ENCODE measurements at places on chromosomes 7 and 10.

GRCh38 chr10:91975438-91975837, 51.9 kb downstream of the BTAF1 start:
- no peak for DNase-seq

- DNase-seq: no peak
Measured at GRCh38 chr10:8048281-8049008, 6.0 kb upstream of the GATA3 start.

GRCh38 chr7:30572212-30572841, 22.4 kb upstream of the GARS1 start:
- DNase-seq: no peak

DNA sequence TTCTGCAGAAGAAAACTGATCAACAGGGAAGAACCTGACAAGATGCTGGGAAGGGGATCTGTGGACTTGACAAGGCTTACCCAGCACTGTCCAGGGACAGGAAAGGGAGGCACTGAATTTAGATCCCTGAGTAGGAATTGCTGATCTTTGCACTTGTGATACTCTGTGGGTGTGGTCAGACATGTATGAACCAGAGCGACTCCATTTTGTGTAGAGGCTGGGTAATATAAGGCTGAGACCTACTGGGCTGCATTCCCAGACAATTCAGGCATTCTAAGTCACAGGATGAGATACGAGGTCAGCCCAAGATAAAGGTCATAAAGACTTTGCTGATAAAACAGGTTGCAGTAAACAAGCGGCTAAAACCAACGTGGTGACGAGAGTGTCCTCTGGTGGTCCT, 60.7 kb downstream of the CCDC3 start:
- DNase-seq: no peak

DNA sequence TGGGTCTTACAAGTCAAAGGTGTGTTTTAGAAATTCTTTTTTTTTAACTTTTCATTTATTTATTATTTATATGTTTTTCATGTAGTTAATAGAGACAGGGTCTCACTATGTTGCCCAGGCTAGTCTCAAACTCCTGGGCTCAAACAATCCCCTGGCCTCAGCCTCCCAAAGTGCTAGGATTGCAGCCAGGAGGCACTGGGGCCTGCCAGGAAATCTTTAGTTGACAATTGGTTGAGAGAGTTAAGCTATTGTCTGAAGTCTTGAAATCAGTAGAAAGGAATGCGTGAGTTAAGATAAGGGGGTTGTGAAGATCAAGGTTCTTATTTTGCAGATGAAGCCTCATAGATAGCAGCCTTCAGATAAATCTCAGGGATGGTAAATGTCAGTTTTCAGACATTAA, 245.4 kb upstream of the GALNT17 start:
- DNase-seq: no peak

GRCh38 chr10:51766423-51767102, 67.2 kb upstream of the CSTF2T start:
- DNase-seq: no peak

DNA sequence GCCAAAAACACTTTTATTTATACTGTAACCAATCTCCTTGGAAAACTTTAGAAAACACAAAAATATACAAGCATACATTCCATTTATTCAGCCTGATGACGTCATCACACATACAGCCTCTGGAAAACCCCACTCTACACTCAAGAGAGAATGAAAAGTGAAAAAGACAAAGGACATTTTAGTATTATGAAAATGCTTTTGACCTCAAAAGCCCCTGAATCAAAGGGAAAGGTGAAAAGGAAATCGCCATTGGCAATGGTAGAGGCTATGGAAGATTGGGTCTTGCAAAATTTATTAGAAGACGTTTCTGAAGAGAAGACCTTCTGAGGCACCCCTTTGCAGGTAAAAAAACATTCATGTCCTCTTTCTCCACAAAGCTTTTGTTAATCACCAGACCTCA, 82.9 kb upstream of the STRIP2 start:
- DNase-seq: no peak

DNA sequence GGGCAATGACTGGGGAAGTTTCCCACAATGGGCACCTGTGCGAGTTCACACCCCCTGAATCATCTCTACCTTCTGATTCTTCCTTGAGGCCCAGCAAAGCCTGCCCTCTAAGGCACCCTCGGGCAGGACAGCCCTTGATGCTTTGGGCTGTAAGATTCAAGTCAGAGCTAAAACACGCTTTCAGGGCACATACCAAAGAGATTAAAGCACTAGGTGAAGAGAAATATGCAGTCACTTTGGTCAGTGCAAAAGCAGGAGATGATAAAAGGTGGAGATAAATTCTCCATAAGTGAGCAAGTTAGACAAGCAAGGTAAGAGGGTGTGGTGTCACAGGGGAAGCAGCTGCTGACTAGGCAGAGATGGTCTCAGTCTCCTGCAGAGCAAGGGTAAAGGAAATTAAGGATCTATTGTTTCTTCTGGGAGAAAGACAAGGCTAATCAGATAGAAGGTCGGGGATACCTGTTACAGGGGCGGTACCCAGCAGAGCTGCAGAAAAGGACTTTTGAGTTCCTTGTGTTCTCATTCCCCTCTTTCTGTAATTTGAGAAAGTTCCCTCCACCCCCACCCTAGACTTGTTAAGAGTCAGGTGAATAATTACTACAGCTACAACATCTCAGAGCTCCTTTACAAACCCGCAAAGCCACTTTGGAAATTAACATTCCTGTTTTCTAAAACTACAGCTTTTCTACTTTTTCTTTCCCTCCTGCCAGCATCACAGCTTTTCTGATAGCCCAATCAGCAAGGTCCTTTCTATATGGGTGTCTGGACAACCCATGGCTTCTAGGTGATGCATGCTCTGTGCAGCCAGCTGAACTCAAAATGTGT, 26.4 kb downstream of the PDLIM1 start:
- DNase-seq: no peak

DNA sequence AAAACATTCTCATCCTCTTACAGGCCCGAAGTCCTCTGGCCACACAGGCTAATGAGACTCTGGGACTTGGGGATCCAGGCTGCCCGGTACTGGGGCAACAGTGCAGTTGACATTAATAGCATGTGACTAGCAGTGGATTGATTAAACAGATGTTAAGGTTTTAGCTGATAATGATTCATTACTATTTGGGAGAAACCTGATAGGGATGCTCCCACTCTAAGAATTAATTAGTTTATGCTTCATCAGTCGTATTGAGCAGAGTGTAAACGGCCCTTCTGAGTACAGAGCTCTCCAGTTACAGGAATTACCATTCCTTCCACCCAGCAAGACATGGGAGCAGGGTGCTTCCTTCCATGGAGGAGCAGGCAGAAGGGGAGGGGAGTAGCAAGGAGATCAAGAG, 82.7 kb downstream of the RPS24 start:
- no peak for DNase-seq

- no peak for DNase-seq
Measured at GRCh38 chr7:100590077-100590737, 4.1 kb downstream of the FBXO24 start.

DNA sequence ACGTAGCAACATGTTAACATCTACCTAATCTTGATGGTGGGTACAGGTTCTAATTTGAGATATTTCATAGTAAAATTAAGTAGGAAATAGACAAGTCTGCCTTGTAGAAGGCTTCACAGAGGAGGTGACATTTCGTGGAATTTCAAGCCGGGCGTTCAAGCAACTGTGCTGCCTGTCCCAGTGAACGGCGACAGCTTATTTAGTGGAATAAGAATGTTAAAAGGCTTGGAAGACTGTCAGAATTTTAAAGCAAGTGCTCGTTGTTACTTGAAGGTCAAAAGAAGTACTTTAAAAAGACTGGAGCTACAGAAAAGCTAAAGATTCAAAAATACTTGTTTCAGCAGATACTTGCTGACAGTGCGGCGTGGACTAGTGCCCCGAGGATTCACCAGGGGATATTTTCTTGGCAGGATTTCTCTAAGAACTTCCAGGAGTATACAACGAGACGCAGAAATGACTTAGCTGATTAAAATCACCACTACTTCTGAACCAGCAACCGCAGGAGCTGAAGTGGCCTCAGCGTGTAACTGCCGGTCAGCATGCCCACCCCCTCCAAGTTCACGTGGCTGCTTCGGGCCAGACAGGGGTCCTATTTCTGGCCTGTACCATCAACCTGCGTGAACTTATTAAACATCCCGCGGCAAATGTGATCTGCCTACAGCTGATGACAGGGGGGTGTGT, 46.5 kb downstream of the CTBP2 start:
- DNase-seq: no peak

DNA sequence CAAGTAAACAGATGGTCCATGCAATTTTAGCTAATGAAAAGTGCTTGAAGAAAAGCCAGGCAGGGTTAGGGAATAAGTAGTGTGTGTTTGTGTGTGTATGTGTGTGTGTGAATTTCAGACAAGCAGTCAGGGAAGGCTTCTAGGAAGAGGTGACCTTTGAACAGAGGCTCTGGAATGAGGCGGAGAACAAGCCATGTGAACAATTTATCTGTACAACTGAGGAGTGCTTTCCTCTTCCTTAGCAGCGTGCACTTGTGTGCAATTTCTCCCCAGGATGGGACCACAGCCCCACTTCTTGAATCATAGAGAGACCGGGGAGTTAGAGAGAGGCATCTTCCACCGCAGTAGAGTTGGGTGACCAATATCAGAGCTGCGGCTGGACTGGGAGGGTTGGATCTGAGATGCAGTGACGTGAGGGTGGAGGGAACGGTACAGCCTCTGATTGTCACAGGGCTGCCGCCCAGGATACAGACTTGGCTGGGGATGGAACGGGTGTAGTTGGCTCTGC, 69.2 kb upstream of the FAM171A1 start:
- no peak for DNase-seq

DNA sequence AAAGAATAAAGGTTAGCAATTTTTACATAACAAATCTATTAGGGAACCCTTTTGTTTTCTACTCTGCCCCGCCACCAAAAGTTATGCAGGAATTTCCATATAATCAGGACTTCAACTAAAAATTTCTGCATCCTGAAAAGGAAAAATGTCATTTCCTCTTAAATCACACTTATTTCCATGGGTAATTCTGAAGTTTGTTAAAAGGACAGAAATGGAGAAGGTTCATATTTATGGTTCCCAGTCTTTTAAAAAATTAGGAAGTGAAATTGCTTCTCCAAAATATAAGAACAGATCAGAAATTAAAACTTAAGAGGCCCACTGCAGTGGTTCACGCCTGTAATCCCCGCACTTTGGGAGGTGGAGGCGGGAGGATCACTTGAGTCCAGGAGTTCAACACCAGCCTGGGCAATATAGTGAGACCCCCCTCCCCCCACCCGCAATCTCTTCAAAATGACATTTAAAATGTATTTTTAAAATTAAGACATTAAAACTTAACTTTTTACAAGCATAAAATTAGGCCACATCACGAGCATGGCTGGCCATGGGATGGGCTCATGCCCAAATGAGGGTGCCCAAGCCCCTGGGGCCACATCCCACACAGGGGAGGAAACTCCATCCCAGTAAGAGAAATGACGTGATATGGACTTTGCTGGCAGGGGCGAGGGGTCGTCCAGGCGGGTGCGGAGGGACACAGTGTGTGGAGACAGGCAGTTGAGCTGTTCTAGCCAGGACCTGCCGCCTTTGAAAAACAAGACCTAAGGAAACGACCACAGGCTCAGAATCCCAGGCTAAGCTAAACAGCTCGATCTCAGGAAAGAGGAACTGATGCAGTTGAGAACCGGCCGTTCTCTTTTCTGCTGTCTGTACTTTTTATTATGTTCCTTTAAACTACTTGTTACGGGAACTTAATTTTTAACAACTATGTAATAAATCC, 51.3 kb upstream of the NFE2L3 start:
- DNase-seq: no peak

DNA sequence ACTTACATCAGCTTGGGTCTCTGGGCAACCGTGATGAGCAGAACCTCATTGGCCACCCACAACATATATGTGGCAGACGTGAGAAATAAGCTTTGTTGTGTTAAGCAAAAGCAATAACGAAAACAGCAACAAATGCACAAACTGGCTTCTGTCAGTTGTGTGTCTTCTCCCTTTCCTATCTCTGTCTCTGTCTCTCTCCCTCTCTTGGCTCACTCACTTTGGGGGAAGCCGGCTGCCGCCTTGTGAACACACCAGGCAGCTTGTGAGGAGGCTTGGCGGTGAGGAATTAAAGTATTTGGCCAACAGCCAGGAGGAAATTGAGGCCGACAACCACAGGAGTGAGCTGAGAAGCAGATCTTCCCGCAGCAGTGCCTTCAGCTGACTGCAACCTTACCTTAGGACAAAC, 21.9 kb upstream of the CDCA7L start:
- no peak for DNase-seq

- no peak for DNase-seq
Measured at GRCh38 chr10:68870061-68870460, 31.1 kb upstream of the DDX50 start.

DNA sequence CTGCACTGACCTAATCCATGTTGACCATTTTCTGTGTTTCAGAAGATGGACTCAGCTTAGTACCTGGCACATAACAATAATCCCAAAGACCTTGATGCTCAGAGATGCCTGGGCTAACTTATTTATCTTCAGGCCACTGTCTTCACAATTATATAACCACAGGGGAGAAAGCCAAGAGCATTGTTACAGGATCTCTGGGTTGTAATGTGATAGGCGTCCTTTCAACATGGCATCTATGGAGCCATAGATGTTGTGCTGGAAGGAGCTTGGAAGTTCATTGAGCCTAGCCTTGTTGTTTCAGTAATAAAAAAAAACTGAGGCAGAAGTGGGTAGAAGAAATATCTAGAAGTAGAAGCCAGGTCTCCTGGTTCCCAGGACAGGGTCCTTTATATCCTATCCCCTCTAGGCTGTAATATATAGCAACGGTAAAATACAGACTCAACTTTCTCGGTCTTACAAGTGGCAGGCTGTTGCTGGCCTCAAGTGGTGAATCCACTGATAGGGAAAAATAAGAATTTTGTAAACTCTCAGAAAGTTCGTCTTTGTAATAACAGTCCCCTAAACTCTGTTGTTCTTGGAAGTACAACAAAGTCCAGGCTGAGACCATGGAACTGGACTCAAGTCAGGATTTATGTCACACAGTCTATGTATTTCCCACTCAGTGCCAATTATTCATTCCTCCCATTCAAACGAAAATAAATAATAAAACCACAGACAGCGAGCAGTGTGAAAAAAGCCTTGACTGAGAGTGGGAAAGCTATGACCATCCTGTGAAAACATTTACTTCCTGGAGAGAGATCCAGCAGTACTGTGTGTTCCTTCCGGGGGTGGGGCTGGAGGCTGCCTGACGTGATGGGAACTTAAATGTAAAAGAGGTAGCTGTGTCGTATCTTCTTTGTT, 277.6 kb downstream of the REEP3 start:
- peak; percentile 77 for DNase-seq

DNA sequence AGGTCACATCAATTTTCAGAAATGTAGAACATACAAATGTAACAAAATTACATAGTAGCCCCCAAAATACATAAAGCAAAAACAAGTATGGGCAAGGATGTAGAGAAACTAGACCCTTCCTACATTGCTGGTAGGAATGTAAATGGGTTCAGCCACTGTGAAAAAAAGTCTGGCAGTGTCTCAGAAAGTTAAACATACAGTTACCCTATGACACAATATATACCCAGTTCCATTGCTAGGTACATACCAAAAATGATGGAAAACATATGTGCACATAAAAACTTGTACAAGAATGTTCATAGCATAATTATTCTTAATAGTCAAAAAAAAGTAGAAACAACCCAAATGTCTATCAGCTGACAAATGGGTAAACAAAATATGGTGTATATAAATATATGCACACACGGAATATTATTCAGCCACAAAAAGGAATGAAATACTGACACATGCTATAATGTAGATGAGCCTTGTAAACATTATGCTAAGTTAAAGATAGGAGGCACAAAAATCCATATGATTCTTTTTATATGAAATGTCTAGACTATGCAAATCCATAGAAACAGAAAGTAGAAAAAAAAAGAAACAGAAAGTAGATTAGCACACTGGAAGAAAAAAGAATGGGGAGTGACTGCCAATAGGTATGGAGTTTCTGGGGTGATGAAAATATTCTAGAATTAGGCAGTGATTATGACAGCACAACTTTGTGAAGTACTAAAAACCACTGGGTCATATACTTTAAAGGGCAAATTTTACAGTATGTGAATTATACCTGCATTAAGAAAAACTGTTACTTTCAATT, 13.5 kb downstream of the HERPUD2 start:
- DNase-seq: no peak

Data from left renal cortex interstitium (tissue), 4 donors.